ENCODE measurements at places on chromosomes 6 and 20. TPM values are rescaled to one million over a fixed set of nuclear protein-coding genes. Genes with fewer than 3 reads are reported as not detected.

DNA sequence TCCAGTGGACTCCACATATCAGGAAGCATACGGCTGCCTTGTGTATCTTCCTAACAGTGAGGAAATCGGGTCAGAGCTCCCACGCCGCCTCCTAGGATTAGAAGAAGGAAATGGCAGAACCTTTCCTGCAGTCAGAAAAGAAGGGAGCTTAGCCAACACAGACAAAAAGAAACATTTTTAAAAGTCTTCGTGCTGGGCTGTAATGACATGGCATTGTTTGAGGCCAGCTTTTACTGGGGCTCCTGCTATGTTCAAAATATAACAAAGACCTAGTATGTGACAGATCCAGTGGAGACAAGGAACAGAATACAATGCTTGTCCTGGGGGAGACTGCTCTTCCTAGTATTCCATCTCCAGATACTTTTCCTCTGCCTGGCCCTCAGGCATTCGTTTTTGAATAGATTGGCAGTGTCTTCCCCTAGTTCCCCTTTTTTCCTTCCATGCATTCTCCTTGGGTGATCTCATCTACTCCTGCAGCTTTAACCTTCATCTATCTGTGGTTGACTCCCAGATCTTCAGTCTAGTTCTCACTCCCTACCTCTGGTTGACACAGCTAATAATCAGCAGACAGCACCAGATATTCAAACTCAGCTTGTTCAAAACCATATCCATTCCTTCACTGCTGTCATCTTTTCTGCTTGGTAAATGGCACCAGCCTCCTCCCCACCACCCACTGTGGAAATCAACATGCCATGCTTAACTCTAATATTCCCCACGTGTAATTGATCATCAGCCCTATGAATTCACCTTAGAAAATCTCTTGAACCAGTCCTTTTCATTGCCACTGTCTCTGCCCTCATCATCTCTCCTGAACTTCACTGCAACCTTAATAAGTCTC is 94.5 kb upstream of the VSTM2L start:
- DNase-seq: no peak

DNA sequence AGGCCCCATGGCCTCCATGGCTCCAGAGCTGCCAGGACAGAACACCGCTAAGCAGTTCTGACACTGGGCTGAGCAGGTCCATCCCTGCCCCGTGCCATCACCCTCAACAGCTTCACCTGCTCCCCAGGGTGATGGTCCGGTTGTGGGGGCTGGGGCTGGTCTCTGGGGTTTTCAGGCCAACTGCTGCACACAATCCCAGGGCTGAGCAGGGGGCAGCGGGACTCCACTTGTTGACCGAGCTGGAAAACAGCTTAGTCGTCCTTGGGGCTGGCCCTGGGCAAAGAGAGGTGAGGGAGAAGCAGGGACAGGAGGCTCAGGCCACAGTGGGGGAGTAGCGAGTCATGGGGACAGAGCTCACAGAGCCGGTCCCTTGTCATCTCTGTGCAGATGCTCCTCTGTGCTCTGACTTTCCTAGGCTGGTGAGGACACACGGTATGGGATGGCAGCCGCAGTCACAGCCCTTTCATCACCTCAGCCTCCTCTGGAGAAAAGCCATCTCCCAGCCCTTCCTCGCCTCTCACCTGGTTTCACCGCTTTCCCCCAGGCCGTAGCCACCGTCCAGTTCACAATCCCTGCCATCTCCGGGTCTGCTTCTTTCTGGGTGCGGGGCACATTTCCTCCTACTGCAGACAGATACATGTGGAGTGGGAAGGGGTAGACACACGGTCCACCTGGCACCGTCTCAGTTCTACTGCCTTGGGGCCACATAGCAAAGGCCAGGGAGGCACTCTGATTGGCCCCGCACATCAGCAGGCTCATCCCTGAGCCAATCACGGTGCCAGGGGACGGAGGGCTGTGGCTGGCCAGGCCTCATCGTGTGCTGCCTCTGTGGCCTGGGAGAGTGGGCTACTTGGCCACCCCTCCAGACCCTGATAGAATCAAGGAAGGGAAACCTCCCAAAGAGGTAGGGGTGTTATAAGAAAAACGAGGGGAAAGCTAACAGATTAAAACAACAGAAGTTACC is 19.1 kb downstream of the MDFI start:
- DNase-seq: no peak

DNA sequence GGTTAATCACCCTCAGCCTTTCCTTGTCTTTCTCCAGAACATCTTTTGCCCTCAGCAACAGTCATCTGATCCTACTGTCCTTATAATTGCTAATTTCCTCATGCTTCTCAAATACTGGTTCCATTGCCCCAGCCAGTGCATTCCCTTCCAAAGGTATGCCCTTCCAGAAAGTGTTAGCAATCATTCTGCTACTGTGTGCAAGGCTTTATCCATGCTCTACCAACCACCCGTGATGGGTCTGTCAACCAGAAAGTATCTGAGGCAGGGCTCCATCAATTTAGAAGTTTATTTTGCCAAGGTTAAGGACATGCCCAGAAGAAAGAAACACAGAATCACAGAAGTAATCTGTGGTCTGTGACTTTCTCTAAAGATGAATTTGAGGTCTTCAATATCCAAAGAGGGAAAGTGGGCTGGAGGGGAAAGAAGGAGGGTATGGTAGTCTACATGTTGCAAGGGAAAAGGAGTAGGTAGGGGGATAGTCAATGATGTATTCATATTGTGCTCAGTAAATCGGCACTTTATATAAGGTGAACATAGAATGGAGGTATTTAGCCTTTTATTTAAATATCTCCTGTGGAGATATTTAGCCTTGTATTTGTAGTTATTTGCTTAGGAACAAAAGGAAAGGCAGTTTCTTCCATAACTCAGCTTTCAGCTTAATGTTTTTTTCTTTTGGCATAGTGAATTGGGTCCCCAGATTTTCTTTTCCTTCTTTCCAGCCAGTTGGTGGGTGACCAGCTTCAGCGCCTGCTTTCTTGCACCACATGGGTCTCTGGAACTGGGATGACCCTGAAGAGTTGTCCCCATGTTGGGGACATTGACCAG is 35.2 kb upstream of the PAQR8 start:
- DNase-seq: no peak

GRCh38 chr20:57559289-57559634 is 1.6 kb upstream of the PCK1 start:
- no peak for DNase-seq

The C6orf163 gene
- 1.4 TPM for total RNA-seq
